ENCODE measurements at places on chromosomes 16 and 17.

- no peak for DNase-seq
These were observed 3.3 kb downstream of the TMEM94 start for GRCh38 chr17:75459590-75460267.

GRCh38 chr17:49230636-49231562, at the start of gene PHOSPHO1:
TSS of gene PHOSPHO1 (minus strand) at chr17:49230787. CDS start at chr17:49226691, 4,096 bp downstream.
- DNase-seq: peak; percentile 91

DNA sequence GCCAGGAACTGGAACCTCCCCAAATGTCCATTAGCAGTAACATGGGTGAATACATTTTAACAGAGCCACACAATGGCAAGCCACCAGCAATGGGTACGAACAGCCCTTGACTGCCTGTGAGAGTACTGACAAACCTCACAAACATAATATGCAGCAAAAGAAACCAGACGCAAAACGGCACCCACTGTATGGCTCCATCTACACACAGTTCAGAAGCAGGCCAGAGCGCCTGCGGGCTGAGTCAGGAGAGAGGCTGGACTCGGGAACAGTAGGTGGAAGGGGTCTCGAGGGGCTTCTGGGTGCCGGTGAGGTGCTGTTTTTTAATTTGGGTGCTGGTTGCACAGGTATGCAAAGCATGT, 77.4 kb upstream of the TOB1 start:
- peak; percentile 38 for DNase-seq

DNA sequence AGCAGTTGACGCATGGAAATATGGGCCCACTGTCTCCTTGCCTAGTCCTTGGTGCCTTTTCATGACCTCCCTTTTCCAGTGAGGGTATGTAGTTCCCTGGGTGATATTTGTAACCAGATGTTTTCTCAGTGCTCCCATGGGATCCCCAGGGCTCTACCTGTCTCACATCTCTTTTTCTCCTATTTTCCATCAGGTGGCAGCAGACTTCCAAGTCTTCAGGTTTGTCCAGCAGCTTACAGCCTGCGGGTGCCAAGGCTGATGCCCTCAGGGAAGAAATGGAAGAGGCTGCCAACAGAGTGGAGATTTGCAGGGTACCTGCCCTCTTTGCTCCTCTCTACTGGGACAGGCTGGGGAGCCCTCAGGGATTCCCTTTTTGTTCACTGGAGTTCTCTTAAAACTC, 89.1 kb downstream of the ELAC2 start:
- DNase-seq: no peak

DNA sequence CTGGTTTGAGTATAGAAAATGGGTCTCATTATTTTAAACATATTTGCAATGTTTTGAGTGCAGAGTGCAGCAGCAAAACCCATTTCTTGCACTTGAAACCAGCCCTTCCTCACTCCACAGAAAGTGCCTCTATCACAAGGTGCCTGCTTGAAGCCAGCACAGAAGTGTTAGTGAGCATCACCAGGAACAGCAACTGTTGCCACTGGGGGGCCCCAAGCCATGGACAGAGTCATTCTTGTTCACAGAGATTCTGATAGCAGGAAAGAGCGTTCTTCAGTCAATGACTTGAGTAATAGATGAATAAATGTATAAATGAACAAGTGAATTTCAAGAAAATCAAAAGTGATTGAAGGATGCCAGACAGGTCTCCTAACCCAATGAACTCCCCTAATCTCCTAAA, 45.6 kb downstream of the CHD9NB start:
- no peak for DNase-seq

- DNase-seq: no peak
These were observed 240.8 kb downstream of the KATNIP start for GRCh38 chr16:27790546-27791403.

- no peak for DNase-seq
These were observed 46.4 kb upstream of the ENPP7 start for GRCh38 chr17:79684132-79684985.

DNA sequence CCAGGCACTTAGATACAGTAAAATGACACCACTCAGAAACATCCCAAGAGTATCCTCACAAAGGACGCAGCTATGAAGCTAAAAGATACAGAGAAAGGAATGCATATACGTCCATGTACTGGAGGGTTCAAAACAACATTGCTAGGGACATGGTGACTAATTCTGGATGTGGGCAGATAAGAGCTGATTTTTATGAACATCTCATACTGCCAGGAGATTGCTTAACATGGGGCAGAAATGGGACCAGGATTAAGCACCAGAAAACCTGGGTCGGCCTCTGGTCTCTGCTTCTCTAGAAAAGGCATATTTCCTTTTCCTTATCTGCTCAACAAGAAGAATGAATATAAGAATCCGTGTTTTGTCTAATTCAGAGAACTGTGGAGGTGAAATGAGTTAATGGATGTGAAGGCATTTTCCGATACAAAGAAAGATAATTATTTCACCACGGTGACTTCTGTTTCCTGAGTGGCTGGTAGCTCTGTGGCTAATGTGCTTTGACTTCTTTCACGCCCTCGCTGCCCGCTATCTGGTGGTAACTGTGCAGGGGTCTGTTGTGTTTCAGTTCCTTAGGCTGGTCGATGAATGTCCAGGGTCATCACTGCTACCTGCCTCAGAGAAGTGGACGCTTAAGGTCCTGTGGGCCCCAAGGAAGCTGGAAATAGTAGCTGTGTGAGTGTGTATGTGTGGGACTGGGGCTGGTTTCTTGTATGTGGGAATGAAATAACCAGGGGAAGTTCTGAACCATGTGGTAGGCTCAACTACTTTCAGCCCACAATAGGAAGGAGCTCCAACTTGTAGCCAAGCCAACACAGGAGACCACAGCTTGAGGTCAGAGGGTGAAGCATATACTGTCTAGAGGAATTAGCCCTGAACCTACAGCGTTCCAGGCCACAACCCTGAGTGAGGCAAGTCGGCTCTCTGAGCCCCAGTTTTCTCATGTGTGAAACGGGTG, 15.8 kb upstream of the CCL5 start:
- peak; percentile 64 for DNase-seq

- DNase-seq: no peak
These were observed 12.6 kb upstream of the RPL38 start for GRCh38 chr17:74190807-74191406.

- DNase-seq: no peak
These were observed 67.7 kb downstream of the GAS7 start for GRCh38 chr17:10130677-10131076.

GRCh38 chr17:15952916-15953790, 8.2 kb downstream of the ADORA2B start:
- DNase-seq: no peak

GRCh38 chr17:63626551-63627180, 4.4 kb downstream of the MAP3K3 start:
- no peak for DNase-seq

GRCh38 chr17:73394512-73395450, 83.0 kb upstream of the CDC42EP4 start:
- no peak for DNase-seq

DNA sequence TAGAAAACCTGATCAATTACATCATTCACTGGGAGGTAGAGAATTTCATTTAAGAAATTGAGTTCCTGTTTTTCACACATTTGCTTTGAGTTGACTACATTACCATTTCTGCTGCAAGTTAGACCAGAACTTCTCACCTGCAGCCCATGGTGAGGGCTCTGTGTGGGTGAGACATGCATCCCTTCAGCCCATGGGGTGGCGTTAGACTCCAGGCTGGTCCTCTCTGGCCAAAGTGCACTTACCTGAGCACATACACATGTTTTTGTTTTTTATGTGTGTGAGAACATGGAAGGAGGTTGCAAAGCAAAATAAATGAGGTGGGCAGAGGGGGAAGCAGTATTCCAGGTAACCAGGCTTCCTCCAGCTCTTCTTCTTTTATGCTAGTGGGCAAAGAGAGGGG, 470.2 kb downstream of the PMP22 start:
- DNase-seq: no peak

- DNase-seq: no peak
These were observed 32.0 kb upstream of the TOX3 start for GRCh38 chr16:52578829-52579498.

DNA sequence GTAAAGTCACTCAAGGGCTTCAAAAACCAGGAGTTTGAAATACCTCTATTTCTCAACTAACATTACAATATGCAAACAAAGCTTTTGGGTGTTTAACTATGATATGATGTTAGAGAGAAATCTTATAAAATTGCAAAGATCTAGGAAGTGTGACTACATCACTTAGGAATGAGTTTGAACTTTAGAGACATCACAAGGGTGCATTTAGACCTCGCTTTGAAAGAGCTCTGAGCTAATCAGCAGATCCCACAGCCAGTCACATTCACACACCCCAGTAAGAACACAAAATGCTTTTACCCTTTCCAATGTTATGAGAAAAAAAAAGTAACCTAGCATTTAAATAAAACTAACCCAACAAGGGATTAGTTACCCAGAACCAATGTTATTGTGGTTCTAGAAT, 45.2 kb downstream of the HYDIN start:
- no peak for DNase-seq

GRCh38 chr17:68182940-68183551, 64.8 kb upstream of the AMZ2 start:
- peak; percentile 70 for DNase-seq

GRCh38 chr17:58364270-58364942, 12.4 kb upstream of the SUPT4H1 start:
- DNase-seq: no peak

DNA sequence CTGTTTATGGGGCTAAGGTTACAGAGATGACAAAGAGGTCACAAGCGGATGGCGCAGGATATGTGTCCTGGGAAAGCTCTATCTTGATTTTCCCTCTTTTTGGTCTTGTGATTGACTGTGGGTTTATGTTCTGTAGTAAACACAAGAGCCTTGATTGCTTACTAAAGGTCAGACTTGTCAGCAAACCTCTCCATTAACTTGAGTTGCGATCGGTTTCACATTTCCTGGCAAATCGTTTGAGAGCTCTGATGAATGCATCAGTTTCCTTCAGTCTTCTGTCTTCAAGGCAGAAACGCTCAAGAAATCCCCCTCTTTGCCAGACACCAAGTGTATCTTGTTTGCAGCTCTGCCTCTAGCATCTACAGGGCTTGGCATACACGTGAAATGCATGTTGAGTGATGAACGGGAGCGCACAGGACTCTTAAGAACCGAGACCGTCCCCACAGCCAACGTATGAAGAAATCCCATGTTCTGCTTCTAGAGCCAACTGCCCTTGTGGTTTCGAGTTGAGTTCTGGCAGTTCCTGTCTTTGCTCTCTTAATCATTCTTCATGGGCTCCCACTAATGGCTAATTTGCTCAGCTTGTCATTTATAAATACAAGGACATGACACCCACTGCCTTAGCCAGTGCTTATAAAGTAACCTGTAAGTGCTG, 143.3 kb downstream of the PITPNC1 start:
- DNase-seq: no peak

GRCh38 chr17:78849026-78849425, 8.4 kb upstream of the USP36 start:
- DNase-seq: no peak

DNA sequence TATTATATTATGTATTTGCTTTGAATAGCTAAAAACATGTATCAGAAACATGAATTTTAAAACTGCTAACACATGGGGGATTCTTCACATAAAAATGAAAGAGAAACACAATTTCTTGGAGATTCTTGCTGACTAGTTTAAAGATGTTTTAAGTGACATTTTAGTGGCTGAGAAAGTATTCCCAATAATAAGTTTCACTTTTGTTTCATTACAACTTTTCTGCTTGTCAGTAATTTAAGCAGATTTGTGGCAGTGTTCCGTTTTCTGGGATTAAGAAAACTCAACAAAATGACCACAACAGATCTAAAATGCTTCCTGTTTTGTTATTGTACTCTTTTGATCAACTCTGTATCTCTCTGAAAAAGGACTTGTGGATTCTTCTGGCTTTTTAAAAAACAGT, 75.9 kb downstream of the NLK start:
- no peak for DNase-seq

DNA sequence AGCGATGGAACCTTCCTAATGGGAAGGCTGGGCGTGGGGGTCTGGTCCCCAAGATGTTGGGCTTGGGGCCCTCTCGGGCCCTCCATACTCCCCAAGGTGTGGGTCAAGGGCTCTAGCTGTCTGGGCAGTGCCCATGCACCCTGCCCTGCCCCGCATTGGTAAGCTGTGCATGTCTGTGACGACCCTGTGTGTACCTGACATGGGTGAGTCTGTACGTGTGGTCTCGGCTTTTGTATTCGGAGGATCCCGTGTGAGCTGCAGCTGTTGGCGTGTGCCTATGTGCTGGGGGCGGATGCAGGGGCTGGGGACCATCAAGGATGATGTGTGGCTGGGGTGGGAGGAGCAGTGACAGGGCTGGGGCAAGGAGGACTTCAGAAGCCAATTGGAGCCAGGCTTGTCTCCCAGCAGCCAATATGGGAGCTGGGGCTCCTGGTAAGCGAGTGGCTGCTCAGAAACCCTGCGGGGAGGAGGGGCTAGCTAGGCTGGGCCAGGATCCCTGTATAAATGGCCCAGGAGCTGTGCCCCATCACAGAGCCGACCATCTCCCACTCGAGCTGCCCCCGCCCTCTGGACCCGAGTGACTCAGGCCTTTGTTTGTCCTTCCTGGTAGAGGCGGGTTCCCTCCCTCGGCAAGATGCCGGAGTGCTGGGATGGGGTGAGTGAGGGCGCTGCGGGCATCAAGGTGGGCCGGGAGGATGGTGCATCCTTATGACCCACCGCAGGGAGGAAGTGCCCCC, at the start of gene NDRG4:
Gene NDRG4, plus strand, starts transcription at position 529 of the 737 bp plus-strand sequence. Its CDS starts 106 bp downstream, at position 635.
- peak; percentile 59 for DNase-seq

GRCh38 chr17:73341350-73342049, 29.7 kb upstream of the CDC42EP4 start:
- DNase-seq: no peak

- no peak for DNase-seq
These were observed 473.2 kb upstream of the SALL1 start for GRCh38 chr16:51624080-51624775.

GRCh38 chr17:51852603-51853002, 305.9 kb downstream of the CA10 start:
- no peak for DNase-seq

DNA sequence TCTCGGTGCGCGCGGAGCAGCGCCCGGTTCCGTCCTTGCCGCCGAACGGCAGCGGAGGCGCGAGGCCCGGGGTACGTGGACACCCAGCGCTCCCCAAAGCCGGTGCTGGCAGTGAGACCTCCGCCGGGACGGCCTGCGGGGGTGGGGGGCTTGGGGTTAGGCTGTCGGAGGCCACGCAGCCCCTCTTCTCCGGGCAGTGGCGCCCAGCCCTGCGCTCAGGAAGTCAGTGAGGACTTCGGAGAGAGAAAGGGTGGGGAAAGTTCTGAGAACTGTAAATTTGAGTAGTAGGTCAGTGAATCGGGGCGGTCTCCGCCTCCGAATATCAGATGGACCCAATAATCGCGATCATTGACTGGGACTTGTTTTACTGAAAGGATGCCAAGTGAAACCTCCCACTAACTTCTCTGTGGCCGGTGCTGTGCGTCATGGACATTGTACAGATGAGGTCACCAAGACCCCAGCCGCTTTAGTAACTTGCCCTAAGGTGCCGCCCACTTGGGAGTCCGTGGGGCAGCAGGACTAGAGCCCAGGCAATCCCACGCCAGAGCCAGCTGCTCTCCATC, 468 bp downstream of the IL4R start:
- peak; percentile 86 for DNase-seq

GRCh38 chr16:9596788-9597187, 505.3 kb downstream of the HAPSTR1 start:
- DNase-seq: no peak

- no peak for DNase-seq
These were observed 13.1 kb downstream of the CTRB2 start for GRCh38 chr16:75193730-75194444.
